NCI-H524 (cell line): ENCODE measurements at places on chromosomes 7 and 10.

DNA sequence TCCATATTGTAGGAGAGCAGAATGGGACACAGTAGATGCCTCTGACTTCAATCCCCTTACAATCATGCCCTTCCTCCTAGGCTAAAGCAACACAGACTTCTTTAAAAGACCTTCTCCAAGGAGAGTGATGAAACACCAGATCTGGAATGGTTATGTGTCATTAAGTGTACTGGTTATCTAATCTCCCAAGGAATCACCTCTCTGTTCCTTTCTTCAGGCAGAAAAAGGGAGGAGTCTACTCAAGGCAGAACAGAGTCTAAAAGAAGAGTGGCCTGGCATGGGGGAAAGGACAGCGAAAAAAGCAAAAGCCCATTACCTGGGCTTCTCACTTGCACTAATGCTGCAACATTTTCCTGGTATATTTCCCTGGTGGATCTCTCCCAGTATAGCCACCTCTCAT lies 2.9 kb downstream of the ELMO1 start:
- DNase-seq = no peak

GRCh38 chr10:3700531-3701076 lies 84.4 kb downstream of the KLF6 start:
- DNase-seq = no peak

GRCh38 chr7:27930910-27931476 lies 191.0 kb downstream of the TAX1BP1 start:
- no peak for DNase-seq

- DNase-seq = no peak
Observed at GRCh38 chr7:46508583-46508982, 587.5 kb upstream of the IGFBP3 start.

GRCh38 chr7:25622695-25623094 lies 394.4 kb upstream of the NPVF start:
- no peak for DNase-seq

GRCh38 chr10:118218562-118218961 lies 123.6 kb downstream of the FAM204A start:
- DNase-seq = no peak

DNA sequence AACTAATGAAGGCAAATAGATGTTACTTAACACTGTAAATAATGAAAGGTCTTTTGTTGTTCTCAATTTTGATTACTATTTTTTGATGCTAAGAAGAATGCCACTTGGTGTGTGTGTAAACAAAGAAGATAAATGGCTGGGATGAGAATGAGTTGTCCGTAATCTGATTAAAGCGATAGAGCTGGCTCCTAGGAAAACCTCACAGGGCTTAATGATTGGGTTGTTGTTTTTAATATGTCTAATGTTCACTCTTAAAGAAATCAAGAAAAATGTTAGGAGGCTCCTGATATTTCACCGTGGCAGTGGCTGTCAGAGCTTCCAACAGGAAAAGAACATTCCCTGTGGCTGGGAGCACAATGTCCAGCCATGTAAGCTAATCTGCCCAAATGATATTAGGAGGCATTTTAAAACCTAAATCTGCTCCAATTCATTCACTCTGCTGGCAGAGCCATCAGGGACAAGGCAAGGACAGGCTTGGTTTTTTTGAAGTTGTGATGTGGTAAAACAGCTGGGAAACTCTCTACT lies 243.9 kb downstream of the SNX10 start:
- DNase-seq = peak; percentile 10

- peak; percentile 16 for DNase-seq
Observed at GRCh38 chr10:102714621-102715455, at the start of gene SFXN2. TSS of gene SFXN2 (plus strand) at chr10:102714636. CDS start at chr10:102726637, 12,001 bp downstream.

DNA sequence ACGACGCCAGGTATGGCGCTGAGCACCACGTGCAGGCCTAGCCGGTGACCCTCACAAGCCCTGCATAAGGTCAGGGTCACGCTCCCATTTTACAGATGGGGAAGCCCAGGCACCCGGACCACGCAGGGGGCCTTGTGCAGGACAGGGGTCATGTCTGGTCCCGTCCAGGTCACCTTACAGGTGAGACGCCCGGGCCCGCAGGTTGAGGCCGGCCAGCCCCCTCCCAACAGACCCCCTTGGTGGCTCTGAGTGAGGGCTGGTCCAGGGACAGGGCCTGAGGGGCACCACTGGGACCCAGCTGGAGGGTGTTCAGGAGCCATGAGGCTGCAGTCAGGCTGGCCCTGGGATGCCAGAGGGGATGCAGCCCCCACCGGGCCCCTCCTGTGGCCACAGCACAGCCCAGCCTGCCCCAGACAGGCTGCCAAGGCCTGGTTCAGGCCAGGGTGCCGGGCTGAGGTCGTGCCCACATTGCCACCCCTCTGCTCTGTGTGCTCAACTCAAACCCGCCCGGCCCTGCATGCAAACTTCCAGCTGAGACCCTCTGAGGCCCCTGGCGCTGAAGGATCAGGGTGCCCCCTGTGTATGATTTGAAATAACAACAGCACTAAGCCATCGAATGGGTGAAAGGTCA lies 69.0 kb downstream of the PWWP2B start:
- no peak for DNase-seq

DNA sequence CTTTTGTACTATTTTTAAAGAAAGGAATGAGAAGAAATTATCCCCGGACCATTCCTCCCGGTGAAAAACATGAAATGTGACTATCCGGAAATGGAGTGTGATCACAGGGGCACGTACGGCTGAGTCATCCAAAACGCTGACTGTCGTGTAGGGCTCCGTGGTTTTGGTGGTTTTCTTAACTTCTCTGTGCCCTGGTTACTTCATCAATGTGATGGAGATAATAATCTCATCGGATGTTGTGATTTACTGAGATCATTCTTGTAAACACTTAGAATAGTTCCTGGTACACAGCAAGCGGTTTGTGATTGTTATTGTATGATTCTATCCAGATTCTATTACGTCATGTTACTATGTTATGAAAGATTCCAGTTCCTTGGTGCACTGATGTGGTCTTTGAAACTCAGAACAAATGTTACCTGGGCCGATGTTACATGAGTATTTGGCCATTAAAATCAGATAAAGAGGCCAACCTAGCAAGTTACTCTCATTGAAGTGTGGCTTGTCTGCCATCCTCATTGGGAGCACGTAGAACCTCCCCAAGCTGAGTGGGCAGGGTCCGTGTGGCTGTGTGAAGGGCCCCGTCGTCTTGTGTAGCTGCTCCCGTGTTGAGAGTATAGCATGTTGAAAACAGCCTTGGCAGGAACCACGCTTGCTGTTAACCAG lies 99.5 kb downstream of the CAMK1D start:
- no peak for DNase-seq

DNA sequence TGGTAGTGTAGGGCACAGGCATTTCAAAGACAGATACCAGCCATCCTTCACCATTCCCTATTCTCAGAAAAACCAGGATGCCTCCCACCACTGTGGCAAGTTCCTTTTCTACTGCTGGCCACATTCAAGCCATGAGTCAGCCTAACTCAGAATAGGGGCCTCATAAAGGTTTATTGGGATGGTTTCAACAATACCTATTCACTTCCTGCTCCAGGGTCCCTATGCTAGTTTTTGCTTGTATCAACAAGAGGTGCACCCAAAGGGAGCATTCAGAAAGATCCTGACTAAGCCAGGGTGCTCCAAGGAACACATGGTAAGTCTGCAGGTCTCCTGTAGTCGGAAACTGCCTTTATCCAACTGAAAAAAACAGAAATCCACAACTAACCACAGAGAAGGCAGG lies 76.9 kb upstream of the EGR2 start:
- no peak for DNase-seq

DNA sequence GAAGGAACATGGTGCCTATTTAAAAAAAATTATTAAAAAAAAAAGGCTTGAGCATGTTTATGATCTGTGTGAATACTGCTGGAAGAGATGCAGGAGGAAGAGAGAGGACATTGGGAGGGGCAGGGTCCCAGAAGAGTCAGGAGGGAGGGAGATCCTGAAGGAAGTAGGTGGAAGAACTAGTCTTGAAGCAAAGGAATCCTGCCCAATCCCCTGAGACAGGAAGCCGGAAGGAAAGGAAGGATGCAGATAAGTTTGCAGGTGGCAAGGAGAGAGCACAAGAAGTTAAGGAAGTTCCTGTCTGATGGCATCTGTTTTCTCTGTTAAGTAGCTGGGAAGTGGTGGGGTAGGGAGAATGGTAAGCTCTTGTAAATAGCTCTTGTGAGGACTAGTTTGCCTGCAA lies 318.5 kb downstream of the DOCK4 start:
- DNase-seq = no peak

DNA sequence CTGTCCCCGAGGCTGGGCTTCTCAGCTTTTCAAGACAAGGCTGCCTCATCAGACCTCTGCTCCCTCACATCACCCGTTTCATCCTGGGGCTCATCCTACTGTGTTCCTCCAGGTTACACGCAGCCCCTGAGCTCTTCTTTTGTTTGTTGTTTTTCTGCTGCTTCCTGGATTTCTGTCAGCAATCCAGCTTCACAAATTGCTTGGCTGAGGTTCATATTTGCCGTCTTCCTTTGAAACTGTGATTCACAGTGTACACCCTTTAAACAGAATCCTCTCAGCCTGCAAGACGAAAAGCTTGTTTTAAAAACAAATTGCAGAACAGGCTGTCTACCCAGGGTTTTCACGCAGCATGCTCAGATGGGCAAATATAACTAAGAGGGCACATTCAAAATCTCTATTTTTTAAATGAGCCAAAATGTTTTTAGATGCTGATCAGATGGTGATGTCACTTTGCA lies 39.1 kb upstream of the PARD3 start:
- DNase-seq = no peak

- peak; percentile 82 for DNase-seq
Observed at GRCh38 chr10:125160856-125161706, 718 bp upstream of the CTBP2 start.
